ENCODE measurements at places on chromosomes 1 and 21.

GRCh38 chr1:203772836-203773235 lies 7.9 kb downstream of the LAX1 start:
- DNase-seq, result no peak

DNA sequence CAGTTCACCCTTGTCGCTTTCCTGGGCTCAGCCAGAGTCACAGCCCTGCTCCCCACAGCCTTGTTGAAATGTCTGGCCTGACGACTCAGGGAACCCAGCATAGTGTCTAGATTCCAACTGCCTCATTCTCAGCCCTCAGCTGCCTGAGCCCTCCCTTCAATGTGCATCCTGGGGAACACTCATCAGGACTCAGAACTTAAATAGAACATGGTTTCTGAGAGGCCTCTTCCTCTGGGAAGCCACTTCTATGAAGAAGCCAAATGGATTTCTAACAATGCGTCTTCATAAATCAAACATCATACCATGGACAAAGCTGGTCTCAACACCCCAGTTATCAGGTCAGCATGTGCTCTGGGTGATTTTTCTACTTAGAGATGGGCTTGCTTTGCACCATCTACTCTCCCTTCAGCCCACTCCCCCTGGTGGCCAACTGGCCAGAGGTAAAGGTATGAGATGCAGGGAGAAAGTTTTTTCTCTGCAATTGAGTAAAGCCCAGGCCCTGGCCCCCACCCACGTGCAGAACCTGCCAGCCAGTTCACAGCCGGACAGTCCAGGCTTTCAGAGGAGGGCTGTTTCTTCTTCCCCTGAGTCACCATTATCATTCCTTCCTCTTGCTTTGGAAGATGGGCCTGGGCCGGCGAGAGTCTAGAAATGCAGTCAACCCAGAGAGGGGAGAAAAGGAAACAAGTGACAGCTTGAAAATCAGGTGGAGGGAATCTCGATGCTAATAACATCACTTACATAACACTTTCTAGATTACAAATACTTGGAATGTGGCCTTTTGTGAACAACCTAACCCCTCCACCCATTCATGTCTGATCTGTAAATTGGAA lies 32.1 kb downstream of the CD244 start:
- peak; percentile 25 for DNase-seq

- DNase-seq, result no peak
These were observed 91.7 kb downstream of the CDC14A start for GRCh38 chr1:100443811-100444571.

- DNase-seq, result no peak
These were observed 14.6 kb upstream of the UMODL1 start for GRCh38 chr21:42056468-42056867.

GRCh38 chr1:224170748-224171478 lies 12.1 kb upstream of the DEGS1 start:
- no peak for DNase-seq

GRCh38 chr1:227808566-227808965 lies 6.9 kb upstream of the PRSS38 start:
- no peak for DNase-seq

GRCh38 chr1:222233444-222234158 lies 314.3 kb downstream of the HHIPL2 start:
- no peak for DNase-seq

- DNase-seq, result no peak
These were observed 89.9 kb upstream of the CXADR start for GRCh38 chr21:17422931-17423330.

GRCh38 chr1:13583595-13583965 lies at the start of gene PDPN:
Gene PDPN, plus strand, starts transcription at chr1:13583832. Its CDS starts 202 bp downstream, at chr1:13584034.
- peak; percentile 55 for DNase-seq

DNA sequence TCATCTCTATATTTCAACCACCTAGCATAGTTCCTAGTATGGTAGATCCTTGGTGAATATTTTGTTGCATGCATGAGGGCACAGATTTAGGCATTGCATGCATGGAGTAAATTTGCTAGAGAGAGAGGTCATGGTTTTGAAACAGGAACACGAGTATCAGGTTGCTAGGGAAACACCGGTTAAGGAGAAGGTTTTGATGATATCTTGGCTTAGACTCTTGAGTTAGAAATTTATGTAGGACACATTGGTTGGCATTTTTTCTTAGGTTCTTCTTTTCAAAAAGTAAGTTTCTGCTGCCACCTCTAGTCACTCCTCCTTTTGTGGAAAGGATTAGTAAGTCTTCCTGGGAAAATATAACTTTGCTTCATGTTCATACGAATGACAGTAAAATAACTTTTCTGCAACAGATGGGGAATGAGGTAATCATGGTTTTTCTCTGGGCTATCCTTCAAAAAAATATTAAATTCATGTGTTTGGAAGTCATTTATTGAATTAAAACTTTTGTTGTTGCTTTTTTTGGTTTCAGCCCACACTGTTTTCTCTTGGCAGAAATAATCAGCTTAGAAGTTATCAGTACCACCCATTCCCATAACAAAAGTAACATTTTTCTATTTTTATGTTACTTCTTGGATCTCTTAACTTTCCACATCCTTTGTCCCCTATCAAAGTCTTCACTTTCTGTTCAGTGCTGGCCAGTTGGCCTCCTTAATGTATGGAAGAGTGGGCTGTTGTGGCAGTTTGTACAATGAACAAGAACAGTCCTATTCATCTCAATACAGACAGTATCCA lies 97.3 kb downstream of the PLA2G4A start:
- DNase-seq, result no peak

DNA sequence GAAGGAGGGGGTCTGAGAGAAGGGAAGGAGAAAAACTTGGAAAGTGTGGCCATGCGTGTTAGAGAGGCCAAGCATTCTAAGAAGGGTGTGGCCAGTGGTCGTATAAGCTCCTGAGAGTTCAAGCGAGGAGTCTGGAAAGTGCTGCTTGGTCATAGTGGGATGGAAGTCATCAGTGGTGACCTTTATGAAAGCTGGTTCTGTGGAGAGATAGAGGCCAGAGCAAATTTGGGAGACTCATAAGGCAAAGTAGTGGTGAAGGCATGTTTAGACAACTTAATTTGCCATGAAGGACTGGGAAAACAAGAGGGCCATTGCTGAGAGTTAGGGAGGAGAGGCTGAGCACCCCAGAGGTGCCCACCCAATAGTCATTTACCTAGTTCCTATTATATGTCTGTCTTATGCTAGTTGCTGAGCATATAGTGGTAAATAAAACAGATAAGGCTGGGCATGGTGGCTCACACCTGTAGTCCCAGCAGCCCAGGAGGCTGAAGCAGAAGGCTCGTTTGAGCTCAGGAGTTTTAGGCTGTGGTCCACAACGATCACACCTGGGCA lies 1.9 kb downstream of the KLF17 start:
- DNase-seq, result no peak

GRCh38 chr1:21955501-21956281 lies 18.6 kb upstream of the HSPG2 start:
- no peak for DNase-seq

GRCh38 chr1:99139876-99140275 lies 124.4 kb upstream of the PLPPR4 start:
- no peak for DNase-seq

DNA sequence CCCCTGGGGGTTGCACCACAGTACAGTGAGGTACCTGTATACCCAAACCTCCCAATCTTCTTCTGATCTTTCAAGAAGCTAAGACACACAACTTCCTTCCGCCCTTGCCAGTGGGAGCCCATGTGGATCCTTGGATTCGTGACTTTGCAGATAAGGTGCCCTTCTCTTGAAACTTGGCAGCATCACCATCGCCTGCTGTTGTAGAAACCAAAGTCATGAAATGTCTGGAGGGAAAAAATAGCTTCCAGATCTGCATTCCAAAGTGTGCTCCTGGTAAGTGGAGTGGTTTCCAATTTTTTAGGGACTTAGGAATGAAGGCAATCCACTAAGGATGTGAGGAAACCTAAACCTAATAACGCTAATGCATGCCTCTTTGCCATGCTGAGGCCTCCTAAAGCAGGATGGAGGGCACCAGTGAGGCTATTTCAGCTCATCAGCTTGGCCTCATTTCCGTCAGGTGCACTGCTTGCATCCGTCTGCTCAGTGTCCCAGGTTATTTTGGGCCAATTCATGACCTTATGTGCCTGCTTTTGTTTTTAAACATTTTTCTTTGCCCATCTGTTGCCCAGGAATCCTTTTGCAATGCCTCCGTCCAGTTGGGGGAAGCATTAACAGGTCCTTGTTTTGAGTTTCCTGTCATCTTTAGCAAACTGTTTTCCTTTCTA lies 8.2 kb upstream of the EFHD2 start:
- DNase-seq, result no peak

DNA sequence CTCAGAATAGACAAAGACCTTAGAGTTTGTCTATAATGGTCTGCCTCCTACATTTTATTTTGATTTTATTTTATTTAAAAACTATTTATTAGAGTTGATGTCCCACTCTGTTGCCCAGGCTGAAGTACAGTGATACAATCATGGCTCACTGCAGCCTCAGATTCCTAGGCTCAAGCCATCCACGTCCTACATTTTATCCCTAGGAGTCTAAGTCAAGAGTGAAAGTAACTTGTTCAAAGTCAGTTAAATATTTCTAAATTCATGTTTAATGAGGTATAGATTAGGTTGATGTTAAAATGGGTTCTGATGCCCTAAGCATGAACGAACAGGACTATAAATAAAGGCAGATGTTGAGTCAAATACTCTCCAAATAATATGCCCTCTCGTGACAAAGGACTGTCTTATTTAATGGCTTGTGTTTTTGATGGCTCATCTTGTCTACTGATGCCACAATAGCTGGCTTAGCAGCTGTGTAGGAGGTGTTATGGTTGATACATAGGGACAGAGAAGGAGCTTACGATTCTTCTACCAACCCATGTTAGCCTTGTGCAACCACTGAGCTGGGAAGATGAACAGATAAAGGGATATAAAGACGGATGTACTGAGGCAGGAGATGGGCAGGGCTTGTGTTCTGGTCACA lies 66.0 kb upstream of the CR1L start:
- DNase-seq, result no peak

- no peak for DNase-seq
These were observed at the start of gene GPR153 for GRCh38 chr1:6260961-6261614. Gene GPR153, minus strand, starts transcription at chr1:6261098. Its CDS starts 6,193 bp downstream, at chr1:6254905.

DNA sequence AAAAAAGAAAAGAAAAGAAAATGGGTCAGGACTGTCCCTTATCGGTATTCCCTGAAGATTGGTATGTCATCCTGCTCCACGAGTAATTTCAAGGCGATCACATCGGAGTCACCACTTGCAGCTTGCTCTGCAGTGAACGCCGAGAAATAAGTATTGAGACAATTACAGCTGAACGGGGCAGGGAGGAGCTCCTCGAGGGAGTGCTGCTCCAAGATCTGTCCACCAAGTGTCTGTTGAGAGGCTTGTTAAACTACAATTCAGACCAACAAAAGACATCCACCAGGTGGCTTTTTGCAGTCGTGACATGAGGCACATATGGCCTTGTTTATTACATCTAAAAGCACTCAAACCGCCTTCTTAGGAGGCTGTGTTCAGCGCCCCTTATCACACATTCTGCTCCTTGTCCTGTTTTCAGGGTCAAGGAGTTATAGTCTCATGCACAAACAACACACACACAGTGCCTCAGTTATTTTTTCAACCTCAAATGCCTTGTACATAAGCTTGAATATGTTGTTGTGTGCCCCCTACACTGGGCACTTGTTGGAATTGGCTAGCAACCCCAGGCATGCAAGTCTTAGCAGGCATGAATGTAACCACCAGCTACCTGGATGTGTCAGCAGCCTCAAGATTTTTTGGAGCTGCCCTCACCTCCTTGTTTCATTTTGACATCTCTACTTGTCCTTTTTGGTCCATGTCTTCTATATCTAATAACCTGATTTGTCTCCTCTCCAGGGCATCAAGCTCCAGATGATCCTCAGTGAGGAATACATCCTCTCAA lies 13.0 kb upstream of the CD48 start:
- no peak for DNase-seq

- no peak for DNase-seq
These were observed 24.3 kb upstream of the APP start for GRCh38 chr21:26194811-26195251.

- no peak for DNase-seq
These were observed 35.8 kb downstream of the EVI5 start for GRCh38 chr1:92749024-92749634.

DNA sequence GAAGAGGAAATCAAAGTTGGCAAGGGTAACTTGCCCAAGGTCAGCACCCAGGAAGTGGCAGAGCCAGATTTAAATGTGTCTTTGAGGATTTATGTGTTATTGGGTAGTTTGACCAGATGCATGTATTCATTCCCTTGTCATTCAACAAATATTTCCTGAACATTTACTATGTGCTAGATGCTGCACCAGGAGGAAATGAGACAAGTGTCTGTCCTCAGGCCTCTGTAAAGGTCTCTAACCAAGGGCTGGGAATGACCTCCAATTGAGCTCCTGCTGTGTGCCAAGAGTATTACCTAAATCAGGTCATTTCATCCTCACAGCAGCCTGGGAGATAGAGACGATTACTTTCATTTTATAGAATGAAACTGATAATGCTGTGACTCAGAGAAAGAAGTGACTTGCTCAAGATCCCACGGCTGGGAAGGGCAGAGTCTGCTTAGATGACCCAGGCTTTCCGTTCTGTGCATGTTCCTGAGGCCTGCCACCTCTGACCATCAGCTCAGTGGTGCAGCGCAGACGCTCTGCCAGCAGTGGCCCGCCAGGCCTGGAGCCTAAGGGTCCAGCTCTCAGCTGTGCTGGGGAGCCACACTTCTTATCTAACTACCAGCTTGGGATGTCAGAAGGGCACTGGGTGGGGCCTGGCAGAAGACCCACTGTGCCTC lies 3.5 kb upstream of the TTC22 start:
- DNase-seq, result no peak

GRCh38 chr1:18962121-18962721 lies 5.7 kb upstream of the IFFO2 start:
- DNase-seq, result no peak

DNA sequence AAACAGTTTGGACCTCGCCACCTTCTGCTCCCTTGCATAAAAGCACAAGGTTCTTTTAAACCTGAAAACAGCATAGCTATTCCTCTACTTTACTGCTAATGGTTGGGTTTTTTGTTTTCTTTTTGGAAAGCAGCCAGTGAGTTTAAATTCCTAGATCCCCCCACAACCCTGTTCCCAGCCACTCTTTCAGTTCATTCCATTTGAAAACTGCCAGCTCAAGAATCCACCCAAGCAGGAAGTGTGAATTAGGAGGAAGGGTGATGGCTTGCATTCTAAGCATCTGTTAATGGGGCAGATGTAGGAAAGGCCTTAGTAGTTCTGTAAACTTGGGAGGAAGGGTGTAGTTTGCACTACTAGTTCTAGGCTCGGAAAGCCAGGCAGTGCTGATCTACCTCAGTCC lies 172.9 kb upstream of the HOOK1 start:
- no peak for DNase-seq

DNA sequence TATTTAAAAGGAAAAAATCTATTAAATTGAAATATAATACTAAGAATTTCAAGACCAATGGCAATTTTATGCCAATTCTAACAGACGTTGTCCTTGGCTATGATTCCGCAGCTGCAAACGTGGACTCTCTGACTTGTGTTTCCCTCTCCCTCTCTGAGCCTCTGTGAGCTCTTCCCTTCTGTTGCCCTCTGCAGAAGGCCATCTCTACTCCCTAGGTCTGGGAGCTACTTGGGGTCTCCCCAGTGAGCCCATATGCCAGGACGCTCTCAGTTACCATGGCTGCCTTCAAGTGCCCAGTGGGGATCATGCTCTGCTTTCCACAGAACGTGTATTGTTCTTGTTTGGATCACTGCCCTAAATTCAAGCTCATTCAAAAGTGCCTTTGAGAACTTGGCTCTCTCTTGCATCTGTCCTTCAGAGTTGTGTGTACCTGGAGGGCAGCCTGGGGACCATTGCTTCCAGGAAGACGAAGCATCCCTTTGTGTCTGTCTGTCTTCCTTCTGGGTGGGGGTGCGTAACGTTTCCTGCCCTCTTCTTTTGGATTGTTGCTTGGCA lies 97.5 kb upstream of the TSPAN2 start:
- no peak for DNase-seq
